ENCODE measurements at places on chromosomes 3 and 15. TPM values are rescaled to one million over a fixed set of nuclear protein-coding genes. Genes with fewer than 3 reads are reported as not detected.

TEX55 gene
- total RNA-seq = not detected

DNA sequence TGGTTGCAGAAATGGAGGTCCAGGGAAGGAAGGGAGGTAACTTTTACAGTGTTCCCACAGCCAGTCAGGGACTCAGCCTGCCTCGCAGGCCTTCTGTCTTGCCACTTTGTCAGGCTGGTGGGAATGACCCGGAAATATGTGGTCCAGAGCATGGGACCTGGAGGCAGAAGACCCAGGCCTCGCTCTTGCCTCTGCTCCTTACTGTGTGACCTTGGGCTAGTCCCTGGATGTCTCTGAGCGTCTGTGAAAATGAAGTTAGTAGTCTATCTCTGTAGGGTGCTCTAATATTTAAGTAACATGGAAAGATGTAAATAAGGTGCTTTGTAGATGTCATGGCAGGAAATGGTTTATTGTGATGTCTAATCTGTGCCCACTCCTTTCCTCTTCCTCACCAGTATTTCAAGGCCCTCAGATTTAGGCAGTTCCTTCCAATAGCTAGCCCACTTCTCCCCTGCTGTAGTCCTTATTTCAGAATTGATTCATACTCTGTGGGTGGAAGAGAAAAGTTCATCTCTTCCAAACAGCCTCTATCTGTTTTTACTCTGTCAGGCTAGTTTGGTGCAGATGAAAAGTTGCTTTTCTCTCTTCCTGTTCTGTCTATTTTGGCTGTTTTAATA, 9.1 kb downstream of the CORO2B start:
- no peak for DNase-seq

NPAP1 gene
- not detected for total RNA-seq

GRCh38 chr3:128870347-128870746, 9.1 kb upstream of the ACAD9 start:
- DNase-seq = no peak

DNA sequence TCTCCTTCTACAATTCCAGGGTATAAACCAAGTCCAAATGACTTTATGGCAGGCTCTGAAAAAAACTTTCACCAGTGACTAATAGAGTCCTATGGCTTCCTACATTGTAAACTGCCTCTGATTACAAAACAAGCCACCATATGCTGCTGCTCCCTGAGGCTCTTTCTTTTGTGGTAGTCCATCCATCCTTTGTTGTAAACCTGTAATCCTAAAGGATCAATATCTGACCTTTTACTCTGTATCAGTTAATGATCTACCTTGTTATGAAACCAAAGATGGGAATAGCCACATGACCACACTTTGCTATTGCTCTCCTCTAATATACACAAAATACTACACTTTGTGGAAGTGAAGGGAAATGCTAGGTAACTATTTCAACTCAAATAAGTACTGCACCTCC, 434.7 kb upstream of the AGTR1 start:
- DNase-seq = no peak

DNA sequence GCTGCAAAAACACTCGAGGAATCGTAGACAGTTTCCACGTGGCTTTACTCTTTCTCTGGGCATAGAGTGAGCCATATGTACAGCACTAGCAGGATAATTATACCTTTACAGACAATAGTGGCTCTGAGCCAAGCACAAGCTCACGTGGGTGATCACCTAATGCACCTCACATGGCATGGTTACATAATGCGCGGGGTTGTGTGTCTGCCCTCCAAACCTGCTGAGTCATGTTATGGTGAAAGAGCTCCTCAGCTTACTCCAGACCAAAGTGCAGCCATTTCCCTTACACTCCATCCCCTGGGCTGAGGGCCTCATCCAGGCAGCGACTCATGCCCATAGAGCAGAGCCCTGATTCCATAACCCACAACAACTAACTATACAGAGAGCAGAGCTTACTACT, 1458.4 kb upstream of the CADM2 start:
- no peak for DNase-seq

PLIN1 gene
- 1,691 TPM for total RNA-seq

DNA sequence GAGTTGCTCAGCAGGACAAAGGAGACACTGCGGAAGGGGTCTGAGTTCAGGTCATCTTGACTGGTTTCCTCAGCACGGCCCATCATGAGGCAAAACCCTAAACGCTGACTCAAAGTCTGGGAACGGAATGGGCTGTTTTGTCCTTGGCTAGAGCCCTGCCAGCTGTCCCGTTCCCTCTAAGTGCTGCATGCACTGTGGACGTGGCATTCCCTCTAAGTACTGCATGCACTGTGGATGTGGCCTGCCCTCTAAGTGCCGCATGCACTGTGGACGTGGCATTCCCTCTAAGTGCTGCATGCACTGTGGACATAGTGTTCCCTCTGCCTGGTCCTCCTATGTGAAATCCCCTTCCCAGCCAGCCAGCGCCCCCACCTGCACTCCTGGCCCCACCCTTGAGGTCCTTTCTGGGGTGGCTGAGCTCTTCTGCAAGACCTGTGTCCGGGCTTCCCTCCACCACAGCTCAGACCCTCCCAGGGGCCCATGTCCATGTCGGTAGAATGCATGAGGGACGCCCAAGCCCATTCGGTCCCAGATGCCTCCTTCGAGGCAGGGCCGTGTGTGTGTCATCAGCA, 36.7 kb downstream of the TM2D3 start:
- DNase-seq = no peak

- DNase-seq = no peak
Observed at GRCh38 chr15:40310001-40310959, 2.5 kb upstream of the PLCB2 start.

DNA sequence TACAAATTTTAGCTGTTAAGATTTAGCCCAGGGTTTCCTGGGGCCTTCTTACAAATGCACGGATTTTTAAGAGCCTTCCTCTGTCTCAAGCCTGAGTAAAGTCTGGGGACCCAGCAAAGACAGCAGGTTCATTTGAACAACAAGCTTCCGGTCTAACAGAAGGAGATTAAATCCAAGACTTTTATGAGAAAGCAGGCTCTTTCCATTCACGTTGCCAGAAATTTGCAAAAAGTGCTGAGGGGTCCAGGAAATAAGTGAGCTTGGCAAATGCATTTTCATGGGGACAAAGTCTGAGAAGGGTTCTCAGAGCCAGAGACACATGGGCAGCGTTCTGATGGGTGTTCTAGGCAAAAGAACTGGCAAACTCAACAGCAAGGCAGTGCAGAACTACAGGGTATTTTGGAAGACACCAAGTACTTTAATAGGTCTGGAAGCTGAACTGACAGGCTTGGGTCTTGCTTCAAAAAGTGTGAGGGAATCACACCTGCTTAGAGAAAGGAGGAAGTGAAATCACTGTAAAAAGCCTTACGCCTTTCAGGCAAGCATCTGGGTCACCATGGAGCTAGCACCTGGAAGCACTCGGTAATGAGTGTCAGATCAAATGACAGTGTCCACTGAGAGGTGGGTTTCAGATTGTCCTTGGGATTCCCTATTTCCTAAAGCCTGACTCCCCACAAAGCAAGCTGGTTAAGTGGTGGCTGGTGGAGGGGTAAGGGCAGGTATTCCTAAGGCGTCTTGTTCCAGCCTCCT, 115.8 kb upstream of the ARHGEF3 start:
- no peak for DNase-seq

- DNase-seq = peak; percentile 59
Observed at GRCh38 chr3:52286777-52287110, 884 bp upstream of the GLYCTK start.

DNA sequence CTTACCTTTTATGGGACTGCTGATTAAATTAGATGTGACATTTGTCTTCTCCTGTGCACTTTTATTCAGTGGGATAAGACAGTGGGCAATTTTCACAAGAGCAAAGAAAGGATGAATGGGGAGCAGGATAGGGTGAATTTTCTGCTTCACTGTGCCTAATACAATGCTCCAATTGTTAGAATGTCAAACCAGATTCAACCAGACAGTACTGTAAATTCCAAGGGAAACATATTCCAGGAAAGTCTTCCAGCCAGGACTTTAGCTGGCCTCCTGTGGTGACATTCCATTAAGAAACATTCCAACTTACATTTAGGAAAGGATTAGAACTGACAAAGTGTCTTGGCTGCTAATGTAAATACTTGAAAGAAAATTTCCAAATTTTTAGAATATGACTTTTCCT, 100.1 kb upstream of the PROK2 start:
- no peak for DNase-seq

DNA sequence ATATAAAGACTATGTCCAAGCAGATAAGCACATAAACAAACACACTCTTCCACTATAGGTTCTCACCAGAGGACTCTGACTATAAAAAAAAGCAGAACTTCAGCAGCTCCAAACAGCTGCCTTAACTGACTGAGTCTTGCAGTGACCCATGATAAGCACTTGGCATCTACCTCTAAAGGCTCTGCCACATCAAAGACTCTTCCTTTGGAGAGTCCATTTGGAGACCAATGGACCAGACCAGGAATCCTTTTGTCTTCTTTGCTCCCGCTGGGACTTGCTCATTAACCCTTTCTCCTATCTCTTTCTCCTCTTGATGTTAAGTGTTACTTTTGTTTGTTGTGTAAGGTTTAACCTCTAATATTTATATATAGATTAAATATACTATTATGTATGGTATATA, 424.1 kb downstream of the RSL24D1 start:
- no peak for DNase-seq

- DNase-seq = no peak
Observed at GRCh38 chr3:15660055-15660935, 58.8 kb downstream of the BTD start.

DNA sequence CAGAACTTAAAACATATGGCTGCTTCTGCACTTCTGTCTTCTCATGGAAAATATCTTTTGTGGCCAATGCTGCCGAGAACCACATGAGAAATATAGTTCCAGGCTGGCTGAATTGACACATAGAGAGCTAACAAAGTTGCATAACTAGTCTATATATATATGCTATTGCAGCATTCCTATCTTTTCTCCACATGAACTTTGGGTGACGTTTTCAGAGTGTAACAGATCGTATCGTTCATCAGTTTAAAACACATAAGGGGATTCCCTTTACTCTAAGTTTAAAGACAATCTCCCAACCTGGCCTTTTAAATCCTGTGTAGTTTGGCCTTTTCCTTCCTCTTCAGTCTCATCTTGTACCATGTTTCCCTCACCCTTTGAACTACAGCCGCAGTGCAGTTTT, 394.2 kb upstream of the CBLB start:
- DNase-seq = no peak

PLCB2 gene
- 31.9 TPM for total RNA-seq

MINAR1 gene
- 0.45 TPM for total RNA-seq

CCRL2 gene
- 8.8 TPM for total RNA-seq

Data from mesenteric fat pad (tissue), 1 donor.